ENCODE measurements at places on chromosomes 2 and 18.

- DNase-seq: no peak
Observed at GRCh38 chr2:86147793-86148192, 41.8 kb downstream of the PTCD3 start.

GRCh38 chr2:232571026-232571474 lies 20.6 kb downstream of the EIF4E2 start:
- no peak for DNase-seq

GRCh38 chr2:102155703-102156515 lies 13.4 kb downstream of the IL1R1 start:
- DNase-seq: no peak

- DNase-seq: peak; percentile 99
Observed at GRCh38 chr2:12456293-12457106, 260.2 kb upstream of the TRIB2 start.

DNA sequence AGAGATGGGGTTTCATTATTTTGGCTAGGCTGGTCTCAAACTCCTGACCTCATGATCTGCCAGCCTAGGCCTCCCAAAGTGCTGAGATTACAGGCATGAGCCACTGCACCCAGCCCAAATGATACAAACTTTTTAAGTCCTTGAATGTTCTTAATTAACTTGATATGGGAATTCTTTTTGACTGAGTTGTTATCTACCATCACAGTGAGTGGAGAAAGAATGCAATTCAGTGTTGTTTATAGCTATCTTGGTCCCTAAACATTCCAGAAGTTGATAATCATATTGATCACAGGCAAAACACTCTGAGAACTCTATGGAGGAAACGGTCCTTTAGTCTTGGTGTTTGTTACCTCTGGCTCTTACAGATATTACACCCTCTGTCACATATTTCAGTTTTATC lies 1072.5 kb downstream of the SUCLG1 start:
- peak; percentile 66 for DNase-seq

DNA sequence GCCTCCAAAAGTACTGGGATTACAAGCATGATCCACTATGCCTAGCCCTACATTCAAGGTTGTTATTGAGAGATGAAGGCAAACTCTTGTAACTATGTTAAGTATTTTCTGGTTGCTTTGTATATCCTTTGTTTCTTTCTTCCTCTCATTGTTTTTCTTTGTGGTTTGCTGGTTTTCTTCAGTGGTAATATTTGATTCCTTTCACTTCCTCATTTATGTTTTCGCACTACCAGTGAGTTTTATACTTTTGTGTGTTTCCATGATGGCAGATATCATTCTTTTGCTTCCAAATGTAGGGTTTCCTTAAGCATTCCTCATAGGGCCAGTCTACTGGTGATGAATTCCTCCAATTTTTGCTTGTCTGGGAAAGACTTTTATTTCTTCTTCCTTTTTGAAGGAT lies 90.2 kb downstream of the NCK2 start:
- DNase-seq: no peak

DNA sequence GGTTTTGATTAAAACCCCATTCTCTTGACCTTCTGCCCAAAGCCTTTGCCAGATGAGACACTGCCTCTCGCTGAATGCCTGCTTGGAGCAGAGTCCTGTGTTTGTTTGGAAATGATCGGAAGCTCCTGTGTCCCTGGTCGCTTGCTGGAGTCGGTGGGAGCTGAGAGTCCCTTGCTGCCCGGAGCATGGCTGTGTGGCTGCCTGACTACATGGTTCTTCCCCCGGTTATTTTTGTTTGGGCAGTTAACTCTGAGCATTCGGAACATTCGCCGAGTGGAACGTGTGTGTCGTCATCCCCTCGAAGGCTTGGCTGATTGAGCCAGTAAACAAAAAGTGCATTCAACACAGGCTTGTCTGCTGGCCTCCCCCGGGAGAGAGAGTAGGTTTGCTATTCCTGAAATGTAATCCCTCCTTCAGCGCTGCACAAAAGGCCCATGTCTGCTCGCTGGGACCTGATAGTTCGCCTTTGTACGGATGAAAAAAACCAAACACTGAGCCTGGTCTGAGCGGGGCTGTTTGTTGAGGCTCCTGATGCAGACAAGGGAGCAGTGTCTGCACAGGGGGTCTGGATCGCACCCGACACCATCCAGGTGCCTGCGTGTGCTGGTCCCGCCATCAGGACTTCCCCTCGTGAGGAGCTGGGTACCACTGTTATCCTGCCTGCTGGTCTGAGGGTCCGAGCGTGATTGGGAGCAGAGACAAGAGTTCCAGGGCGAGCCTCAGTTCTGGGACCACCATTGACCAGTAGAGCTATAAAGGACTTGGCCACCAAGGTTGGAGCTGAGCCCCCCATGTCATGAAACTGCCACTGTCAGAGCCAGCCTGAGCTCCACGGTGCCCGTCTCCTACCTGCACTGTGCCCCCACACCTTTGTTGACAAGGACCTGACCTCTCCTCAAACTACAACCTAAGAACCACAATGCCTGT lies 83.8 kb downstream of the AGAP1 start:
- DNase-seq: no peak

DNA sequence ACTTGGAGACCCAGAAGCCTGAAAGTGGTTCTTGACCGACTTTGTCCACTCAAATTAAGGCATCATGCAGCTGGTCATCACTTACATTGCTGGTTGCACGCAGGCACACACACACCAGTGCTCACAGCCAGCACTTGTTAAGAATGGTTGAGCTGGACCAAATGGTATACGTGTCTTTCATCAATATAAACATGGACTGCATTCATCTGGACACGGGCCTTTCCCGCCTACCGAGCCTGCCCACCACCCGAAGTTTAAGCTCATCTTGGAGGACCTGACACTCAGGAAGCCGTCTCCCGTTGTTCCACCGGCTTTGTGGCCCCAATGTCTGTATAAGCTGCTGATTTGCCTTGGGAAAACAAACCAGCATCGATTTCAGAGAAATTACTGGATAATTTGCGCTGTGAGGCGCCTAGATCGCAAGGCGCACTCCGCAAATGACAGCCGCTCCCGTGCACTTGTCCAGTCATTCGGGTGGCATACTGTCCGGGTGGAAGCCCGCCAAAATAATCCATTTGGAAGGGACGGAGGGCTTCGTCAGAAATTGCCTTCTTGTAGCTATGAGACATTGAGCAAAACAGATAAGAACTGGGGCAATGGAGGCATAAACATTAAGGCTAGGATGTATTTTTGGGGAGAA lies 40.1 kb upstream of the AKAIN1 start:
- no peak for DNase-seq

DNA sequence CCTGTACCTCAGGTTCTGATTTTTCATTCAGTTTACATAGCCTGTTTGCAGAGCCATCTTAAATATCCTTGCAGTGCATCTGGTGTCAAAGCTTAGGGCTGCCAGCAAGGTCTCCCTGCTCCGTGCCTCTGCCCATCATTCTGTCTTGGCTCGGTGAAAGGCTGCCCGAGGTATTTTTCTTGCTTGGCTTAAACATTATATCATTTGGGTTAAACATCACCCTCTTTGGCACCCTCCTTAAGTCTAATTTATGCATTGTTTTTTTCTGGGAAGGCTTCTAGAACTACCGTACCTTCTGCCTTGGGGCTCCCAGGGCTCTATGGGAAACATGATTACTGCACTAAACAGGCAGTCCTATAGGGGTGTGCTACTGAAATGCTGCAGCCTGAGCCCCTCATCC lies 158.6 kb upstream of the CELF4 start:
- no peak for DNase-seq

GRCh38 chr2:88637464-88637863 lies 10.2 kb upstream of the EIF2AK3 start:
- DNase-seq: no peak

DNA sequence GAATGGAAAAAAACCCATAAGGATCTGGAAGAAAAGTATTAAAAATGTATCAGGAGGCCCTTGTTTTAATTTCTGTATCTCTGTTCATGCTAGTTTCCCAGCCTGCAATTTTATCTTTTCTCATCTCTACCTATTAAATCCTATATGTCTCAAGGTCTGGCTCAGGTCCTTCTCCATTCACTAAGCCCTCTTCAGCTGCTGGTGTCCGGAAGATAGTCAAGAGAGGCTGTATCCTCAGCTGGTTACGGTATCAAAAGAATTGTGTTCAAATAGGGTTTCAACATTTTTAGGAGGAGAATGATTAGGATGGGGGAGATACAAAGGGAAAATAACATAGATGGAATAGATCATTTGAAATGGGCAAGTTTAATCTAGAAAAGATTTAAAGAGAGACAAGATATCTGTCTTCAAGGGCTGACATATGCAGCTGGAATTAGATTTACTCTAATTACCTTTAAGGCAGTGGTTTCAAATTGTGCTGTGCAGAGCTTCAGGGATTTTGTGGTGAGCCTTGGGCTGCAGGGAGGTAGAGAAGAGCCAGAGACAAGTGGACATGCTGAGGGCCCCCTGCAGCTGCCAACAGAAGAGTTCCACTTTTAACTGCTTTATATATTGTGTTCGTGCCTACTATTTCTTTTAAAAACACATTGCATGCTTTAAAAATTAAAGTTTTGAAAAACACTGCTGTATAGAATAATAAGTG lies 24.1 kb downstream of the GREB1L start:
- DNase-seq: no peak

DNA sequence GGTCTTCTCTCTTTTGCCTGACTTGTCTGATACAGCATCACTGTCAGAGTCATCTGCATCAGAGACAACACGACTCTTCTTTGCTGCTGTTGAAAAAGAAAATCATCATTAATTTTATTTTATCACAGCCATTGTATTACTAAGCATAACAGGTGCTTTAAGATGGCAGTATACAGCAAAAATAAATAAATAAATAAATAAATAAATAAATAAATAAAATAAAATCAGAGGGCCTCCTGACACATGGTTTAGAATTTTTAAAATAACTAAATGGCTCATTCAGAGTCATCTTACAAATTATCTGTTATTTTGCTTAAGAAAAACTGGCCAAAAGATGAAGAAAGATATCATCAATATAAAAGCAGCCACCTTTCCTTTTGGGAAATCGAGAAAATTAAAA lies 22.8 kb downstream of the IWS1 start:
- DNase-seq: no peak

GRCh38 chr2:153717060-153717459 lies 154.7 kb upstream of the GALNT13 start:
- DNase-seq: no peak

GRCh38 chr2:201347138-201347537 lies 10.0 kb downstream of the FLACC1 start:
- DNase-seq: no peak

- no peak for DNase-seq
Observed at GRCh38 chr18:7202169-7202568, 28.7 kb upstream of the LRRC30 start.

- DNase-seq: no peak
Observed at GRCh38 chr2:41622301-41622700, 425.5 kb upstream of the PKDCC start.

GRCh38 chr2:73836141-73836943 lies 7.6 kb downstream of the STAMBP start:
- no peak for DNase-seq

Data from fibroblast of skin of left quadriceps (primary cell).